ENCODE measurements at places on chromosomes 12 and 14.
A peak's percentile ranks its signal among the peaks of the same experiment; 100 is the strongest.

- no peak for DNase-seq
These were observed 408.1 kb upstream of the TMTC1 start for GRCh38 chr12:30191696-30192455.

DNA sequence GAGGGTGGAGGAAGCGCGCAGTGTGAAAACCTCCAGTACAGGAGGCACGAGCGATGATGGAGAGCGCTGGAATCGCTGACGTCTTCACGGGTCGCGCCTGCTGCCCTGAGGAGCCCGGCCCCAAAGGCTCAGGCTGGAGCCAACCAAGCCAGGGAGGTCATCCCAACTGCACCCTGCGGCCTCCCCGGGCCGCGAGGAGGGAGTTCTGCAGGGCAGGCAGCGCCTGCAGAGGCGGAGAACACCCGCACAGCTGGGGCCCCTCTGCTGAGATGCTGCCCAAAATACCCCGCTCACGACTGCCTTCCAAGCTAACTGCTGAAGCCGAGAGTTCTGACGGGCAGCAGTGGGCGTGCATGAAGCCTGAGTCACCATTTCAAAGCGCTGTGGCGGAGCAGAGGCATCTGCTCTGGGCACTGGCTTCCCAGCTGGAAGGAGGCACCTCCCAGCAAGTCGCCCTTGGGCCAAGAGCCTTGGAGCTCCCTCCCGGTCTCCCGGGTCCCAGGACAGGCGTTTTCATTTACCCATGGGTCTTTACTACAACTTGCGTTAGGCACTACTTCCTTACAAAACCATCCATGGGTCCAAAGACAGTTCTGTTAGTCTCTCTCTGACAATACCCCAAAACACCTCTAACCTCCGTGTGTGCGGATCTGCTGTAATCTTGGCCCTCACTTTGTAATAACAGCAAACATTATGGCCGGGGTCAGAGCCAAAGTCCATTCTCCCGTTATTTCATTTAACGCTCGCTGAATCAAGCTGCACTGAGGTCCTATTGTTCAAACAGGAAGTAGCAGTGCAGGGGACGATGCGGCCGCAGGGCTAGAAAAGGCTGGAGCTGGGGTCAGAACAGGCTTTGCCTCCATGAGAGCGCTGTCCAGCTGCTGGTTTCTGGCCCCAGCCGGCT is 60.1 kb upstream of the RIMBP2 start:
- DNase-seq: peak; percentile 26

GRCh38 chr12:128421375-128421774 is 154.4 kb downstream of the TMEM132C start:
- no peak for DNase-seq

DNA sequence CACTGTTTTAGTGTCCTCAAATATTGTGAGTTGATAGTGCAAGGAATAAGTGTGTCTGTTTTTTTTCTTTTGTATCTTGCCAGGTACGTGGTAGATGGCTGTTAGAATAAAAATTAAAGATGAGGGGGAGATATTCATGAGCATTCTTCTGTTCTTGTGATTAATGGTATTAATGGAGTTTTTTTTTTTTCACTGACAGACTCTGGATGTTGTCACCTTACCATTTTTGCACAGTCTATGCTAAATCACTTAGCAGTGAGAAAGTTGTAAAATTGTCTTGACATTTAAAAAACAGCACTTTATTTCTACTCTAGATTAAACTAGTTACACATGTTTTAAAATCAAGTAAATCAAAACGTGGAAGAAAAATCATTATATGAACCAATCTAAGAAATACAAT is 204.3 kb downstream of the MDGA2 start:
- DNase-seq: no peak

DNA sequence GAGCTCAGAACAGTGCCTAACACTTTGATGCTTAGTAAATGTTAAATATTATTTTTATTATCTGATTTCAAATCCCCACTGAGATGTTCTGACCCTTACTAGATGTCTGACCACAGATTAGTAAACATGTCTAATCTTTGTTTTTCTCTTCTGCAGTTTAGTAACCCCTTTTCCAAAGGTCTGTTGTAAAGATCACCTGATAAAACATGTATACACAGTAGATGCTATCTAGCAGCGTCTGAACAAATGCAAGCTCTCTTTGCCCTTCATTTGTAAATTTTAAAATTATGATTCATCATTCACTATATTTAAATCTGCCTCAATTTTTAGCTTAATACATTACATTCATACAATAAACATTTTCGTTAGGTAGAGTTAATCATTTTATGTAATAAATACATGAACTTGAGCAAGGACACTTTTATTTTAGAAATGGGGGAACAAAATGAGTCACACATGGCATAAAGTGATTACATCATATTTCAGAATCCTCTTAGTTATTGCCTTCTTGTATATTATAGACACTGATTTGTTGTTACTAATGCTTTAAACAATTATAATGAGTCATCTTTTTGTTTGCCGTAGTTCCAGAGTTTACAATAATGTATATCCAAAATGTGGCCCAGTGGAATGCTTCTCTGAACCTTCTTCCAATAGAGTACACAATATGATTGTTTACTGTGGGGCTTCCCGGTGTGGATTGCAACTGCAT is 1.7 kb upstream of the OR4K5 start:
- DNase-seq: no peak

- DNase-seq: no peak
These were observed 64.6 kb downstream of the ATG14 start for GRCh38 chr14:55347040-55347439.
